ENCODE measurements at places on chromosomes 4 and X.
A peak's percentile ranks its signal among the peaks of the same experiment; 100 is the strongest.

DNA sequence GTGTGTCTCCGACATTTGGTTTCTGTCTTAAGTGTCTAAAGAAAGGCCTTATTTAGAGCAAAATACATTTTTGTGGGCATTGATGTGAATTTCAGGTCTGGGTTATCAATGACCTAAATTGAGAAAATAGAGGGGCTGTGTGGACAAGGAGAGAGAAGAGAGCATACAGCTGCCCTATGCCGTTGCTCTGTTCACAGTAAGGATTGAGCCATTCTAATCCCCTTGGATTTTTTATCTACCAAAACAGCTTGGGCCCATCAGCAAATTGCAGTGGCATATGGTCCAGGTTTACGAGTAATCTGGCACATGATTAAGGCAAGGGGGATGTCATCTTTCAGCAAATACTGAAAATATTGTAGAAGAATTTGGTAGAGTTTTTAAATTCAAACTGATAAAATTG is 210.2 kb downstream of the ANTXR2 start:
- DNase-seq: no peak

- no peak for DNase-seq
Observed at GRCh38 chr4:121811122-121811521, 10.0 kb downstream of the EXOSC9 start.

- DNase-seq: no peak
Observed at GRCh38 chrX:38678821-38679220, 117.5 kb downstream of the TSPAN7 start.

GRCh38 chr4:33931026-33931425 is 2313.3 kb downstream of the ARAP2 start:
- no peak for DNase-seq

DNA sequence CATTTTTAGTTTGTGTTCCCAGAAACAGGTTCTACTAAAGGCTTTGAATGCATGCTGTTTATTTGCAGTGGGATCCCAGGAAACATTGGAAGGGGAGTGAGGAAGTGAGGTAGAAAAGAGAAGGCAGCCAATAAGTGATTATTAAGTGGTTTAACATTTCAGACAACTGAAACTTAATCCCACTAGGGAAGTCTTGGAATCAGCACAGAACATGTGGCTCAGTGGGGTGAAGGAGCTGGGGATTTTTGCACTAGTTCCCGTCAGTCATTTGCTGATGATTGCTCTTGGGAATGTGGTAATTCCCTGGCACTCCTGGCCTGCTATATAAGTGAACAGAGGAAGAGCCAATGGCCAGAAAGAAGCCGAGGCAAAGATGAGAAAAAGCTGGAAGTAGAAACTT is 1053.0 kb upstream of the IGFBP7 start:
- no peak for DNase-seq

DNA sequence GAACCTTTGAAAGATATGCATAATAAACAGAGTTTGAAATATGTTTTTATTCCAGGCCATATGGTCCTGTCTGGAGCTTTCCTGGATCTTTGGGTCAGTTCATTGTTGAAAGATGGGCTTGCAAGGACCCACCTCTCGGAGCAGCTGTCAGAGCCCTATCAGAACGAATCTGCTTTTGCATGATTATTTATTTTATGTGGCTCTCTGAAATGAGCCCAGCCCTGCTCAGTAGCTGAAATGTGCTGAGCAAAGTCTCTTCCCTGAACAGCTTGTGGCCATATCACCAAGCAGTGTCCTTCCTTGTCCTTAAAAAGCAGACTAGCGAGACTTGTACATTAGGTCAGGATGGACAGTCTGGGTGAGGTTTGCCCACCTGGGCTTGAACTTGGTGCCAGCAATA is 110.8 kb downstream of the GBA3 start:
- DNase-seq: no peak

GRCh38 chrX:128250621-128251020 is 198.4 kb upstream of the ACTRT1 start:
- no peak for DNase-seq

DNA sequence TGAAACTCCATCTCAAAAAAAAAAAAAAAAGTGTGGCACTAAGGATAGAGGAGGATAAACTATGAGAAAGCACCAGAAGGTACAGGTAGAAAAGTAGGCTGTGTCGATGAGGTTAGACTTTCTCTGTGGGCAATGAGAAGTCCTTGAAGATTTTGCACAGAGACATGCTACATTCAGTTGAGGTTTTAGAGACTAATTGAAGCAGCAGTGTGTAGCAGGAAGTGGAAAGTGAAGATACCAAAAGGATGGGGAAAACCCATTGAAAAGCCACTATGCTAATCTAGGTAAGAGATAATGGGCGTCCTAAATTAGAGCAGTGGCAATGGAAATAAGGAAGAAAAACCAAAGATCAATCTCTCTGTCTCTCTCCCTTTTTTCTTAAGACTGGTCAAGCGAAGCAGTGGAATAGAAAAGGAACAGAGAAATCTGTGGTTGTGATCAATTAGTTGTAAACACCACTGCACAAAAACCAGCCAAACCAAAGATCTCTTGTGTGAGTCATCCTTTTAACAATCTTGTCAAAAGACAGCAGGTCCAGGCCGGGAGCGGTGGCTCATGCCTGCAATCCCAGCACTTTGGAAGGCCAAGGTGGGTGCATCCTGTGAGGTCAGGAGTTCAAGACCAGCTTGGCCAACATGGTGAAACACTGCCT is 3.5 kb downstream of the SPINK2 start:
- DNase-seq: no peak

GRCh38 chr4:94577136-94577535 is 125.4 kb downstream of the PDLIM5 start:
- no peak for DNase-seq

DNA sequence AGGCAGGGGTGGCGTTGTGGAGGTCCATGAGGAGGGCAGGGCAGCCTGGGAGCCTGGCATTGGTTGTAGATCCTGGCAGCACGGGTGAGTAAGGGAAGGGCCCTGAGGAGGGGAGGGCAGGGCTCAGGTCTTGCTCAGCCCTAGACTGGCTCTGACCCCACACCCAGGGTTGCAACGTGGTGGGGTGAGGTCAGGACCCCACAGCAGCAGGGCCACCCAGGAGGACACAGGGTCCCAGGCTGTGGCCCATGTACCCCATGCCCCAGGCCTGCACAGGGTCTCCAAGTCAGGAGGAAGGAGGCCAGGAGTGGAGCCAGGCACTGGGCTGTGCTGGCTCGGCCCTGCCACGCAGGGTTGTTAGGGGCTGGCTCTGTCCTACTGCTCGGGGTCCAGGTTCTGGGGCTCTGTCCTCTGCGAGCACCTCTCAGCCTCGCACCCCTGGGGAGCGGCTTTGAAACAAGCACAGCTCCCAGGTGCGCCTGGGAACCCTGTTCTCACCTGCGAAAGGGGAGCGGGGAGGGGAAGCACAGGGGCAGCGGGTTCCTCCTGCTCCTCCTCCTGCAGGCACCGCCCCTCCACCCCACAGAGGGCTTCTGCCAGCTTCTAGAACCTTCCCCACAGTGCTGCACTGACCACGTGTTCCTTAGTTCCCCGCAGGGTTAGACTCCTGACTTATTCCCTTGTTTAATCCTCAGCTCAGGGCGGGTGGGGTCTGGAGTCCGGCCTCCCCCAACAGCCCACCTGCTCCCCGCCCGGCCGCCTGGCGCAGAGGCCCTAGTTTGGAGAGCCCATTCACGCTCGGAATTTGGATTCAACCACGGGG is 20.4 kb downstream of the MSANTD1 start:
- no peak for DNase-seq

DNA sequence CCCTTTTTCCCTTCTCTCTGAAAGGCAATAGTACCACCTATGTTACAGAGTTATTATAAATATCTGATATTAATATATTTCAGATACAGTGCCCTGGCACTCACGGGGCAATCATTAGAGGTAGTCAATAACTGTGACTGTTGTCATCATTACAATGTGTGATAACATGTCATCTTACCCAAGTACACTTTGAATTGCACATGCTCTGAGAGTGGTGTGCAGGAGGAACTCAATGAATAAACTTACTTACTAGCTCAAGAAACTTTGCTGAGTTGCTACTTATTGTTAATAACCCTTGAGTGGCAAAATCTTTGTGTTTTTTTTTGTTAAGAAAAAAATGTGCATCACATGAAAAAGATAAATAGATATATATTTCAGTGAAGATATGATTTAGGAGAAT is 275.1 kb upstream of the RASGEF1B start:
- DNase-seq: no peak

DNA sequence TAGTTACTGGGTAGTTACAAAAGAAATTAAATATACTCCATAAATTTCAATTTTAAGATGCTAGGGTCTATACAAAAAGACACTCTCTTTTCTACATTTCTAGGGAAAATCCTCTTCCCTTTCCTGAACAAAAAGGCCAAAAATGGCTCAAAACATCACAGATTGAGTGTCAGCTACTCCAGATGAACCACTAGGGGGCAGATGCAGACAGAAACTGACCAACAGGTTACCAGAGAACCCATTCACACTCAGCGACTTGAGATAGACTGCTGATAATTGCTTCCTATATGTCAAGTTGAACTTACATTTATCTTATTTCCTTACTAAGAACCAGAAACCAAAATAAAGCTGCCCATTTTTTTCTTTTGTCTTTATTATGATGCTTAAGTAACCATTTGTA is 83.4 kb upstream of the MID1IP1 start:
- no peak for DNase-seq

DNA sequence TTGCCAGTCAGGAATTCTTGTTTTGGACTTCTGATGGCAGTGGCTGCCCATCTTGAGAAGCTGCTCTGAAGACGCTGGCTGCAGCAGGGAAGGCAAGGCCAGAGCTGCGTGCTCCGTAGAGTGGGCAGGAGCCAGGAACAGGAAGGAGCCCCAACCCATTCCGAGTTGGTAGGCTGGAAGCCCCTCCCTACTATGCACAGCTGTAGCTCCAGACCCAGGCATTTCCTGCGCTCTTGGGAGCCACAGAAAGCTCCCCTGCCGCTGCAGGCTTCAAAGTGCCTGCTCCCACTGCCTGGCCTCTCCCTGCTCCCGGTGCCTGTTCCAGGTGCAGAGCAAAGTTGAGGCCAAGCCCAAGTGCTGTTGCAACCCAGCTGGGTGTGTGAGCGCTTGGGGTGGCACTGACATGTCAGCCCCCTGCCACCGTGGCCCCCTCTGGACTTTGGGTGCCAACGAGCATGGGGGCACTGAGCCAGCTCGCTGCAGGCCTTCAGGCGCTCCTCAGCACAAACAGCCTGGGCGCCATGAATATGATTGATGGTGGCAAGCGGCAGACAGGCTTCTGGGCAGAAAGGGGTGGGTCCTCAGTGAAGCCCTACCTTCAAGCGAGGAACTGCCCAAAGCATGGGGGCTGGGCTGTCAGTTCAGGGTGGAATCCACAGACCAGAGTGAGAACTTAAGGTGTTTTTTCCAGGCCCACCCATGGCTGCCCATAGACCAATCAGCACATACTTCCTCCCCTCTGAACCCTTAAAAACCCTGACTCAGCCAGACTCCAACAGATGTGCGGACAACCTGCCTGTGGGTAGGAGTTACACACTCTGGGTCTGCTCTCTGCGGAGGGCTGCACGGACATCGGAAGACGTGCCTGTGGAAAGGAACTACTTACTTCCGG is 677.2 kb upstream of the INTU start:
- DNase-seq: no peak

DNA sequence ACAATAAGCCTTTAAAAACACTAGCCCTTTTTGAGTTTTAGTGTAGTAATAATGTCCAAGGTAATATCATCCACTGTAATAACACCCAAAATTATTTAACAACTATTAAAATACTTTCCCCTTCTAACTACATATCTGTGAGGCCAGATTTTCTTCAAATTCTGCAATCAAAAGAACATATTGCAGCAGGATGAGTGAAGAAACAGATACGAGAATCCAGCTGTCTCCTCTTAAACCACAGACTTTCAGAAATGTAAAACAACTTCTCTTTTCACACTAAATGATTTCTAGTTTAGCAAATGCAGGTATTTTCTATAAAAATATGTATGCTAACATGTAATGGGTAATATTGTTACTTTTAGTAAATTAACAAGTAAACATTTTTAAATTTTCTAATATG is 148.9 kb downstream of the PRDM5 start:
- no peak for DNase-seq

GRCh38 chr4:13208558-13209193 is 275.5 kb downstream of the RAB28 start:
- DNase-seq: no peak

- DNase-seq: no peak
Observed at GRCh38 chr4:149211876-149212275, 603.8 kb downstream of the IQCM start.

- DNase-seq: no peak
Observed at GRCh38 chrX:134095366-134095765, 110.0 kb upstream of the GPC3 start.

GRCh38 chrX:154457491-154458115 is 478 bp upstream of the PLXNA3 start:
- peak; percentile 32 for DNase-seq

DNA sequence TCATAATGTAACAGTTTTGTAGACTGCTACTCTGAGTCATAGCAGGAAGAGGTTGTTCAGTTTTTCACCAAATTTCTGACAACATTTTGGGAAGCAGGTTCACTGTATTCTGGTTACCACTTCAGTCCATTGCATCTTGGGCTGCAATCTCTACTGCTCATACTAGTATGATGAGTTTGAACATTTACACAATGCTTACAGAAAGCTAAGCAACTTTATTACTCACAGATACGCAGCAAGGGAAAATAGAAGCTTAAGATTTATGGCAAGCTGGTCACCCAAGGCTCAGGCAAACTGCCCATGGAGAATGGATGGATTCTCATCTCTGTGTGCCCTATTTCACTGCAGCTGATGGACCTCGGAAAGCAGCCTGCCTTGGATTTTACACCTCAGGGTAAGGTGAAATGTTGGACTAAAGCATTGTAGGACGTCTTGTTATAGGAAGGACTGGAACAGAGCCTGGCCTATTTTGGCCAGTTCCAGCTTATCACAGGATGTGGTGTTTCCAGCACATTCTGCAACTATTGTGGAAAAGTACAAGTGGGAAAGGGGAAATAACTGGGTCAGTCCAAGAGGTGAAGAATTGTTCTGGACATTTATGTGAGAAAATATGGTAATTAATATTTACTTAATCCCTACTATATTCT is 887.1 kb upstream of the AGA start:
- DNase-seq: no peak

GRCh38 chr4:1246111-1246881 is 2.6 kb downstream of the CTBP1 start:
- DNase-seq: peak; percentile 25

- no peak for DNase-seq
Observed at GRCh38 chr4:152901205-152901604, 34.9 kb upstream of the FHDC1 start.

DNA sequence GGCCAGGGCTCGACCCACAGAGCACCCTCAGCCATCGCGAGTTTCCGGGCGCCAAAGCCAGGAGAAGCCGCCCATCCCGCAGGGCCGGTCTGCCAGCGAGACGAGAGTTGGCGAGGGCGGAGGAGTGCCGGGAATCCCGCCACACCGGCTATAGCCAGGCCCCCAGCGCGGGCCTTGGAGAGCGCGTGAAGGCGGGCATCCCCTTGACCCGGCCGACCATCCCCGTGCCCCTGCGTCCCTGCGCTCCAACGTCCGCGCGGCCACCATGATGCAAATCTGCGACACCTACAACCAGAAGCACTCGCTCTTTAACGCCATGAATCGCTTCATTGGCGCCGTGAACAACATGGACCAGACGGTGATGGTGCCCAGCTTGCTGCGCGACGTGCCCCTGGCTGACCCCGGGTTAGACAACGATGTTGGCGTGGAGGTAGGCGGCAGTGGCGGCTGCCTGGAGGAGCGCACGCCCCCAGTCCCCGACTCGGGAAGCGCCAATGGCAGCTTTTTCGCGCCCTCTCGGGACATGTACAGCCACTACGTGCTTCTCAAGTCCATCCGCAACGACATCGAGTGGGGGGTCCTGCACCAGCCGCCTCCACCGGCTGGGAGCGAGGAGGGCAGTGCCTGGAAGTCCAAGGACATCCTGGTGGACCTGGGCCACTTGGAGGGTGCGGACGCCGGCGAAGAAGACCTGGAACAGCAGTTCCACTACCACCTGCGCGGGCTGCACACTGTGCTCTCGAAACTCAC is 3.6 kb downstream of the MID1IP1 start:
- DNase-seq: peak; percentile 44

All from adrenal gland (tissue), 19 donors.